ENCODE measurements at places on chromosomes 4 and X.

DNA sequence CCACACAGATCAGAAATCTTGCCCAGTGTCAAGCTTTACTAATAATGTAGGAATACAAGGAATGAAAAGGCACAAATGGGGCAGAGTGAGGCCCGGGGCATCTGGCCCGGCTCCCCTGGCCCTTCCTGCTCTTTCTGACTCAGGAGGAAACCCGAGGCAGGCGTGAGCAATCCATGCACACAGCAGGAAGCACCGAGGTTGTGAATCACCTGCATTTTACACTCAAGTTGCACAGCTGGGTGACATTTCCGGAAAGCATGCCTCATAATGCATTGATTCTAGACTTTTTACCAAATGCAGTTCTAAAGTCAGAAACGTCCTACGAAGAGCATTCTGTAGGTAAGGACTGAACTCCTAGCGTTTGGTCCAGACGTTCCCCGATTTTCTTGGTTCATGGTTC lies 38.9 kb downstream of the PRIMPOL start:
- peak; percentile 40 for DNase-seq

GRCh38 chr4:155552180-155552579 lies 114.5 kb upstream of the GUCY1A1 start:
- DNase-seq = no peak

GRCh38 chr4:7206911-7207567 lies 14.7 kb downstream of the SORCS2 start:
- DNase-seq = no peak

- DNase-seq = no peak
Measured at GRCh38 chr4:81595287-81595686, 123.6 kb upstream of the RASGEF1B start.

- no peak for DNase-seq
Measured at GRCh38 chr4:158016511-158016910, 156.3 kb downstream of the GASK1B start.

DNA sequence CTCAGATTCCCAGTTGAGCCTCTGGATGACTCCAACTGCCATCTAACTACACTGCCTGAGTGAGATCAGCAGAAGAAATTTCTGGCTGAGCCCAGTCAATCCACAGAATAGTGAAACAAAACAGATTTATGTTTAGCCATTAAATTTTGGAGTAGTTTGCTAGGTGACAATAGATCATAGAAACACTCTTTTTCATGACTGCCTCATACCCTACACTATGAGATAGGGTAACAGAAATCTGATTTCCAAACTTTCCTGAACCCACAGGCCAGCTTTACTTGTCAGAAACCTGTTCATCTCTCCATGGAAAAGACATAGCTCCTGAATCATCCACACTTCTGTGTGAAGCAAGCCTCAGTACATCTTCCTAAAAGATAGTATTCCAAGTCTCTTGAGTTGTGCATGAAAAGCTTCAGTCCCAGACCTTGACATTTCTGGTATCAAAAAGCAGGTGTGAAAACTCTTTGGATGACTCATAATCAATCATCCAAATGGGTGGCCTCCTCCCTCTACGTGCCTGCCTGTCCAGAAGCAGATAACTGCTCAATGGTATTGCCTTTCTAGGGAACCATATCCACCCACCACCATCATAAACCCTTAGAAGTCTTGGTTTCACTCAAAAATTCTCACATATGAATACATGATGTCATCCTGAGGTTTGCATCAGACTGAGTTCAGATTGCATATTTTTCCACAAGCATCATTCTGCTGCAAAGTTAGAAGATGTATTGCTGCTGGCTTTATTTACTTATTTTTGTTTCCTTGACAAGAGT lies 47.5 kb upstream of the RAP2C start:
- peak; percentile 30 for DNase-seq

- no peak for DNase-seq
Measured at GRCh38 chr4:120785202-120785601, 137.3 kb downstream of the PRDM5 start.

- no peak for DNase-seq
Measured at GRCh38 chrX:124769166-124769565, 422.8 kb downstream of the SH2D1A start.

DNA sequence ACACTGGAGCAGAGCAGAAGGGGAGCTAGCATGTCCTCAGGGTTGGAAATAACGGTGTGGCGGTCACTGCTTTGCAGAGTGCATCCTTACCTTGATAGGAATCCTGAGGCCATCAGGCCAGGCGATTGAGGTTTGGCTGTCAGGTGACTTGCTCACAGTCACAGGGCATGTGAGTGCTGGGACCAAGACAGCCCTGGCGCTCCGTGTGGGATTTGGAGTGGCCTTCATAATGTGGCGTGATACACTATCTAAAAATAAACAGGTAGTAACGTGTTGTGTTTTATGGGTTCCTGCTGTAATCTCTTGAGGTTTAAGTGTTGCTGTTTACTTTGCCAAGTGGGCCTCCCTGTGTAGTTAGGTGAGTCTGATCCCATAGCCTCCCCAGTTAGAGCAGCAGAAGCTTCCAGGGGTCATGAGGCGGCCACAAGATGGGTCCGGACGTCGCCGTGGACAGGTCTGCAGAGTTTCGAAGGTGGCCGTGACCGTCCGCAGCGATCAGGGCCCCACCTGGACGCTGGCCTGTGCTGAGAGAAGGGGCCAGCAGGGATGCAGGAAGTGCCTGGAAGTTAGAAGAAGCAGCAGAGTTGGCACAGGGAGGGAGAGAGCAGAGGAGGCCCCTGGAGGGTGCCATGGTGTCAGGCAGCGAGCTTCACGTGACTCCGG lies 27.7 kb downstream of the RGS12 start:
- no peak for DNase-seq

- DNase-seq = no peak
Measured at GRCh38 chr4:140267576-140267975, 105.9 kb upstream of the SCOC start.

DNA sequence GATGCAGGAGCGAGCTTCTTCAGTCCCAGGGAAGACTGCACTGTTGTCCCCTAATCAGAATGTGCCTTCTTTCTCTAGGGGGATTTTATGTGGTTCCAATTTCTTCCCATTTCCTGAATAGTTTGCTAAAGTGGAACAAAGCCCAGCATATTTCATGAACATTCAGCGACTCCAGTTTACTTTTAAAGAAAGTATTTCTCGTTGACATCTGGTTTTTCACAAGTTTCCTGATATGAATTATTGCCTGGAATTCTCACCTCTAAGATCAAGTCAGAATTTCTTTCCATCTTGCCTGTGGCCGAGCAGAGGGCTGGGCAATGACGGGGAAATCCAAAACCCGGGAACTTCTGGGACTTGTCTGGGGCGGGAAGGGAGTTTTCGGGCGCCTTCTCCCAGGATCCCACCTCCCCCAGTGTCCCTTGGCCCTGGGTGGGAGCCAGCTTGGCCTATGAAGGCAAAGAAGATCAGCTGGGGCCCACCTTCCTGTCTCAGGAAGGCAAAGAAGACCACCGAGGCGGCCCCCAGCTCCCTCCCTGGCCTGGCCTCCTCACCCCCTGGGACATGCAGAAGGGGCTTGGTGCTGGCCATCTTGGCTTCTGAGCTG lies 15.4 kb downstream of the SORCS2 start:
- DNase-seq = no peak

- DNase-seq = no peak
Measured at GRCh38 chr4:80008971-80009370, 64.1 kb downstream of the ANTXR2 start.

- no peak for DNase-seq
Measured at GRCh38 chr4:57333684-57334083, 223.5 kb upstream of the IGFBP7 start.
